Naive thymus-derived CD4-positive, alpha-beta T cell (primary cell): ENCODE measurements at places on chromosomes 5 and 9.

DNA sequence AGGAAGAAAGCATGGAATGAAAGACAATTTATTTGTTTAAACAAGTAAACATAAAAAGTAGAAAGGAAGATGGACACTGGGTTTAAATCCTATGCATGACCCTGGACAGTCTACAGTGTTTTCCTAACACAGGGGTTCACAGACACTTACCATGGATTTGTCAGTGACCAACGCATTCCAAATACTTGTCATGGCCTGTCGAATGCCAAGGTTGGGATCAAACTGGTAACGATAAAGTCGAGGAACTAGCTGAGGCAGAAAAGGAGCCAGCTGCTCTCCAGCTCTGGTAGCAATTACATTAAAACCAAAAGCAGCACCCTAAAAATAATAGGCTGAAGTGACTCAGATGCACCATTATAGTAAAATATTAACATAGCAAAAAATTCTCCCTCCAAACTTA lies 59.4 kb upstream of the OR2K2 start:
- no peak for DNase-seq

DNA sequence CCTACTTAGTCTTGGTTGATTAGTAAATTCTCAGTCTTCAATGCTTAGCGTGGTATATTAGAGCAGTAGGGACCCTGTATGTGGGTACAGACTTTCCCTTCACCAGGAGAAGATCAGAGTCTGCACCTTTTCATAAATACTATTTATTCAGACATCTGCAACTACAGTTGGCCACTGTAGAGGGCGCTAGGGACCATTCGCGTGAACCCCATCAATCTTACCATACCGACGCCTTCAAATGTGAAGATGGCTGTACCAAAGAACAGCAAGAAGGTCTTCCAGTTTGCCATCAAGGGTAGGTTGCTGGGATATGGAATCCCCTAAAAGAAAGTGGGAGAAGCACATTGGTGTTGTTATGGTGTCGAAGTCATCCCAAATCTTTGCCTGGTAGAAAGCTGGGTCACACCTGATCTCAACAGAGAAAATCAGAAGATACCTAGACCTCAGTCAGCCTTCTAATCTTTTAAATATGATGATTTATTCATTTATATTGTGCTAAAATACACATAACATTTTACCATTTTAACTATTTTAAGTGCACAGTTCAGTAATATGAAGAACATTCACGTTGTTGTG lies 19.1 kb downstream of the SLC36A3 start:
- DNase-seq = no peak

DNA sequence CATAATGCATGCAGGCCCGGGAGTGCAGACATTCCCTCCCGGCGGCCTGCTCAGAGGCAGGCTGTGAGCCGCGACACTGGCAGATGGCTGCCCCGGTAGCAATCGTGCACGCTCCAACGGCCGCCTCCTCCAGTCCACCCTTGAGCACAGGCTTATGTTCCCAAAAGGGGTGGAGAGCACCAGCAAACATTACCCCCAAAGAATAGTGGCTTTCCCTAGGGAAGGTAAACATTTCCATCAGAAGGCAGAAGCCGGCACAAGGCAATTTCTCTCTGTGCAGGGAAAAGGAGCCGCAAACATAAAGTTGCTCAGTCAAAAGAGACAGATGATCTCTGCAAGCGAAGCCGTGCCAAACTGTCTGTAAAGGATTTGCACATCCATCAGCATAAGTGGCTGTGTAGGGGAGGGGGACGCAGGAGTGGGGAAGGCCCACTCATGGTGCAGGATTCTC lies 92.5 kb downstream of the SIL1 start:
- no peak for DNase-seq

DNA sequence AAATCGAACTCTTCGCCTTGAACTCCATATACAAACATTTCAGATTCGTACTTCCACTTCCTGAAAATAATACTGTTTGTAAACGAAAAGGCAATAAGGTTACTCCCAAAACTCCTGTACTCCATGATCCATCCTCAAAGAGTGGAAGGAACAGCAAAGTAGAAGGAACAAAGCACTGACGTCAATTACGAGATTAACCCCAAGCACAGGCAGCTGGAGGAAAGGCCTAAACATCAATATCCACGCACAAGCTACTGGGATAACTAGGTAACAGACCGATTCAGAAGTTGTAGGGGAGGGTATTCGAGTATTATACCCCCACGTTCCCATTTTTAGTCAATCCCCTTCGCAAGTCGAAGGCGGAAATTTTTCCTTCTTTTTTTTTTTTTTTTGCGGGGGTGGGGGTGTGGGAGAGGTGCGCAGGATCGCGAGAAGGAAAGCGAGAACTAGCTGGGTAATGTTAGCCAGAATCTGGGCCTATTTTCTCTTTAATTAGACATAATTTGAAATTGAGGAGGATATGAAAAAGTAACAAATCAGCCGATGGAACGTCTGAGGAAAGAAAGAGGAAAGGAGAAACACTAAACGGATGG lies 909 bp downstream of the AFF4 start:
- DNase-seq = peak; percentile 38

GRCh38 chr5:2719332-2719731 lies 32.1 kb downstream of the IRX2 start:
- no peak for DNase-seq

DNA sequence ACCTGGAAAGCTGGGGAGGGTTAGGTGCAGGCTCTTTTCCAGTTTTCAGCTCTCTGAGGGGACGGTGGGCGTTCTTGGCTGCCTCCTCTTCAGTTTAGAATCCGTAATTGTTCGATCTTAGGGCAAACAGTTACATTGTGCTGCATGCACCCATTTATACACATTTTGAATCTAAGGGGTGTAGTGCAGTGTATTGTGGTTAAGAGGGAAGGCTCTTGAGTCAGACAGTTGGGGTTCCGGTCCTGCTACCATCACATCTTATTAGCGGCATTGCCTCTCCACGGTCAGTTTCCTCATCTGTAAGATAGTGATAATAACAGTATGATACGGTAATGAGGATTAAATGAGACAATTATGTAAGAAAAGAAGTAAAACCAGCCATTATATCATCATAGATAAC lies 625 bp downstream of the EXOSC2 start:
- no peak for DNase-seq

DNA sequence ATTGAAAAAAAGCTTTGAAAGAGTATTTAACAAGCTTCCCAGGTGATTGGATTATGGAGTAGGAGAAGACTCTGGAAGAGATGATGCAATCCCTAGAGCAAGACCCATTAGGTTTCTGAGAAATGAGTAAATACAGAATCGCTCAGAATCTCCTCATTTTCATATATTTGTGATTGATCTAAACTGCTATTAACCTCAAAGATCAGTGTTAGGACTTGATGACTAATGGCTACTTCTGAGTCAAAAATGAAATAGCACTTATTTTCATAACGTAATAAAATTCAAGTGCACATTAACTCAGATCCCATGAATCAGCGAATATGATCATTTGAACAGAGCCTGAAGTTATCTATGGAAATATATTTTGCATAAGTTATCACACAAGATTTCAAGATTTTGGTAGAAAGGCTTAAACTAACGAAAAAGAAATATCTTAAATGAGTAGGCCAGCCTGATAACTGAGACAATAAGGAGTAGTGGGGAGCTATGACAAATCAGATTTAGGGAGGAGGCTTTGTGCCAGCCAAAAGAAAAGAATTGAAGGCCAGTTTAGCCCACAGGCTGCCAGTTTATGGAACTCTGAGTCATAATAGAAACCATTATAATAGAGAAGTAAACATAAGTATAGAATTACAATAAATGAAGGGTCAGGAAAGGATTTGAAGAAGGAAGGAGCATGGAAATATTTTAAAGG lies 106.7 kb upstream of the OSMR start:
- DNase-seq = no peak

GRCh38 chr9:125932012-125932411 lies 184.8 kb downstream of the PBX3 start:
- no peak for DNase-seq

- no peak for DNase-seq
Observed at GRCh38 chr5:126056352-126056751, 366.9 kb upstream of the GRAMD2B start.

DNA sequence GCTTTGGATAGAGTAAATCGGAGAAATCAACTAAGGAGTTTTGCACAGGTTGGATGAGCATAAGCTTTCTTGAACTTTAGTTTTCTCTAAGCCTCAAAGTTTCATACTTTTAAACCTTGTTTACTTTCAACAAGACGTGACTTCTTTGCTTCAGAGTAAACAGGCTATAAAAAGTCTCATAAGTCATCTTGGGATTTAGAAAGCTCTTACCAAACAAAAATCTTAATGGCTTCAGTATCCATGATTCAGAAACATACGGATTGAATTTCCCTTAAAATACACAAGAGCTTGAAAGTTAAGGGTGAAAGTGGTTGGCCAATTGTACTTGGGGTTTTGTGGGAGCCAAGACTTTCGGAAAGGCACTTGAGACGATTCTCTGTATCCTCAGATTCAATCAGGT lies 270.9 kb upstream of the ANKH start:
- no peak for DNase-seq

DNA sequence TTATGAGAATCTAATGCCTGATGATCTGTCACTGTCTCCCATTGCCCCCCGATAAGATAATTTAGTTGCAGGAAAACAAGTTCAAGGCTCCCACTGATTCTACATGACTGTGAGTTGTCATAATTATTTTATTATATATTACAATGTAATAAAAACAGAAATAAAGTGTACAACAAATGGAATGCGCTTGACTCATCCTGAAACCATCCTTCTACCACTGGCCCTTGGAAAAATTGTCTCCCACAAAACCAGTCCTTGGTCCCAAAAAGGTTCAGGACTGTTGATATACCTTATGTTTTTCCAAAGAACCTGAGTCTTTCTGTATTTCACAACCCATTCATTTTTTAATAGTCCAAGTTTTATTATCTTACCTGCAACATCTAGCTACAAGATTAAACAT lies 403.5 kb downstream of the TAF11L14 start:
- DNase-seq = no peak

DNA sequence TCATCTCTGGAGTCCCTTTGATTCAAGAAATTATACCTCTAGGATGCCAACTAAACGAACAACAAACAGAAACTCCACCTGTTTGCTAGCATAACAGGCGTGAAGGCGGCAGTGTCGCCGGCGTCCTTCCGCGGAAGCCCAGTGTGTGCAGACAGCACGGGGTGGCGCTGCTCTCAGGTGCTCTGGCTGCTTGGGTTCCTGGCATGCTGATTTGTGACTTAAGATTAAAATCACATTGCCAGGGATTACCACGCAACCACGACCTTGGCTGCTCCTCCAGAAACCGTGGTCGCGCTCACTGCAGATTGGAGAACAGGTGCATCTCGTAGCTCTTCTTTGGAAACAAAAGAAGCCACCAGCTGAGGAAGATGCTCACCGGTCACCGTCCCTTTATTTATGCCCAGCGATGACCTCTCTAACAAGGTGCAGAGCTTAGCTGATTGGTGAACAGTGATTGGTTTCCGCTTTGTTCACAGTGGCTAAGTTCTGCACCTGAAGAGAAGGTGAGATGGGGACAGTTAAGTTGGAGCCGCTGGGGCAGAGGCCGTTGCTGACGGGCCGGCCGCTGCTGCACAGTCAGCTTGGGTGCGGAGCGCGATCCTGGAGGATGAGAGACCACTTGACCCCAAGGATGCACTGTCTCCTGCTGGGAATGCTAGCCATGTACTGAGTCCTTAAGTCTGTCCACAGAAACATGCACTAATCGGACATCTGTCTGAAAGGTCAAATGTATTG lies 232.3 kb downstream of the FANCC start:
- DNase-seq = no peak

- DNase-seq = no peak
Observed at GRCh38 chr9:109313351-109313750, 7.5 kb downstream of the EPB41L4B start.

GRCh38 chr5:79109527-79110492 lies 1.8 kb upstream of the BHMT start:
- DNase-seq = no peak

GRCh38 chr9:78753039-78753438 lies 456.1 kb downstream of the PSAT1 start:
- no peak for DNase-seq

GRCh38 chr9:112061152-112061740 lies 113.9 kb downstream of the SUSD1 start:
- peak; percentile 10 for DNase-seq

DNA sequence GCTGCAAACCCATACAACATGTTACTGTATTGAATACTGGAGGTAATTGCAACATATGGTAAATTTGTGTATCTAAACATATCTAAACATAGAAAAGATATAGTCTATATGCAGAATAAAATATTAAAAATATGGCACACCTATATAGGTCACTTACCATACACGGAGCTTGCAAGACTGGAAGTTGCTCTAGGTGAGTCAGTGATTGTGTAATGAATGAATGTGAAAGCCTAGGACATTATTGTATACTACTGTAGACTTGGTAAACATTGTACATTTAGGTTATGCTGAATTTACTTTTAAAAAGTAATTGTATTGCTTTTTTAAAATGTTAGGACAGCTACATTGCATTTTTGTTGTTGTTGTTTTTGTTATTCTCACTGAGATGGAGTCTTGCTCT lies 968.8 kb downstream of the TLE1 start:
- no peak for DNase-seq

DNA sequence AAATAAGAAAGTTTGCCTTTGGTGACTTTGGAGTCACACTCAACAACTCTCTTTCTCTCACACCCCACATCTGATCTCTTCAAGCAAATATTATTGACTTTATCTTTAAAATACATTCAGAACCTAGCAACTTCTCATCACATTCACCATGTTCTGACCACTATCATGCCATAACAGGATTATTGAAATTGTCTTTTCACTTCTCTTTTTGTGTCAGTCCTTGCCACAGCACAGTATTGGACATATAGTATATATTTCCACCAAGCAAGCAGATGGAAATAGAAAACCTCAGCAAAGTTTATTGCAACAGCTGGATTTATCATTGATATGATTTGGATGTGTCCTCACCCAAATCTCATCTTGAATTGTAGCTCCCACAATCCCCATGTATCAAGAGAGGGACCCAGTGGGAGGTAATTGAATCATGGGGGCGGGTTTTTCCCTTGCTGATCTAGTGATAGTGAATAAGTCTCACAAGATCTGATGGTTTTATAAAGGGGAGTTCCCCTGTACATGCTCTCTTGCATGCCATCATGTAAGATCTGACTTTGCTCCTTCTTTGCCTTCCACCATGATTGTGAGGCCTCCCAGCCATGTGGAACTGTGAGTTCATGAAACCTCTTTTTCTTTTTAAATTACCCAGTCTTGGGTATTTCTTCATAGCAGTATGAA lies 26.9 kb upstream of the ITGA1 start:
- no peak for DNase-seq

DNA sequence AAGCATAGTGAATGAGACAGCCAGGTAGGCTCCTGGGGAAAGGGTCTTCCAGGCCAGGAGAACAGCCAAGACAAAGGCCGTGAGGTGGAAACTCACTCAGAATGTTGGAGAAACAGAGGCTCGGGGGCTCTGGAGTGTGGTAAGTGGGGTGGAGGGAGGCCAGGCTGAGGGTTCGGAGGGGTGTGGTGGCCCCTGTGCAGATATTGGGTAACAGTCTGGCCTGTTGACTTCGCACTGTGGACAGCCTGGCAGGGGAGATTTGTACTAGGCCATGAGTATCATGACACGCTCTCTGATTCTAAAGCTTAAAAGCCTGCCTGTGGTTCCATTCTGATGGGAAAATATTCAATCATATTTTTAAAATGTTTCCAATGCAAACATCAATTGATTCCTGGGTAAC lies 239.3 kb downstream of the GADD45G start:
- no peak for DNase-seq

GRCh38 chr9:93225417-93225816 lies 41.5 kb downstream of the WNK2 start:
- no peak for DNase-seq

GRCh38 chr9:89841456-89841855 lies 236.6 kb downstream of the GADD45G start:
- no peak for DNase-seq
